Breast epithelium (tissue), 4 donors: ENCODE measurements at places on chromosomes 11 and 22. TPM values are rescaled to one million over a fixed set of nuclear protein-coding genes. Genes with fewer than 3 reads are reported as not detected.

GRCh38 chr11:46278387-46279125 is 1.1 kb downstream of the CREB3L1 start:
- DNase-seq = no peak

GRCh38 chr11:67999201-67999629 is 4.7 kb downstream of the UNC93B1 start:
- no peak for DNase-seq

The MIOX gene
- not detected for total RNA-seq

DNA sequence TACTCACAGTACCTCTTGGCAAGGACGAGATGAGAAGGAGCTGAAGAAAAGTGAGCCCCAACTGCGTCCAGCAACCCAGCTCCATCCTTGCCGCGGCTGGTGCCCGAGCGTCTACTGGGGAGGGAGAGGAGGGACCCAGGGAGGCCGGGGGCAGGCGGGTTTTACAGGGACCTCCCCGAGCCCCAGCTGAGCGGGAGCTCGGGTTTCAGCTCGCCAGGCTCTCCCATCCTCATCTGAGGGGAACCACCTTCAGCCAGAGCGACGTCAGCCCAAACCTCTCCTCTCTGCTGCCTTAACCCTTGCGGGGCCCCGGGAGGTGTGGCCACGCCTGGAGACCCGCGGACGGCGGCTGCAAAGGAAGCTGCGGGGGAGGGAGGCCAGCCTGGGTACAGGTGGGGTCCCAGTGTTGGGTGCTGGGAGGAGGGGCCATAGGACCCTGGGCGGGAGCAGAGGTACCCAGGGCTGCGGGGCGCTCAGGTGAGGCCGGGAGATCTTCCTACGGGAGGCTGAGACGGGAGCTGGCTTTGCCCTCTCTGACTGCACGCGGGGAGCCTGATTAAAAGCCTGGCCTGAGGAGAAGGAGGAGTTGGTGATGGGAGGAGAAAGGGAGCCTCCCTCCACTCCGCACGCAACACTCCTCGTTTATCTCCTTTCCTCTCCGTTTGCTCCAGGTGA is at the start of gene PAMR1:
Gene PAMR1 (minus strand): TSS at position 116 of the 675 bp plus-strand sequence. CDS start 31 bp downstream, at position 85.
- peak; percentile 71 for DNase-seq

- peak; percentile 38 for DNase-seq
Observed at GRCh38 chr11:78645226-78646202, 70.8 kb upstream of the NARS2 start.

DNA sequence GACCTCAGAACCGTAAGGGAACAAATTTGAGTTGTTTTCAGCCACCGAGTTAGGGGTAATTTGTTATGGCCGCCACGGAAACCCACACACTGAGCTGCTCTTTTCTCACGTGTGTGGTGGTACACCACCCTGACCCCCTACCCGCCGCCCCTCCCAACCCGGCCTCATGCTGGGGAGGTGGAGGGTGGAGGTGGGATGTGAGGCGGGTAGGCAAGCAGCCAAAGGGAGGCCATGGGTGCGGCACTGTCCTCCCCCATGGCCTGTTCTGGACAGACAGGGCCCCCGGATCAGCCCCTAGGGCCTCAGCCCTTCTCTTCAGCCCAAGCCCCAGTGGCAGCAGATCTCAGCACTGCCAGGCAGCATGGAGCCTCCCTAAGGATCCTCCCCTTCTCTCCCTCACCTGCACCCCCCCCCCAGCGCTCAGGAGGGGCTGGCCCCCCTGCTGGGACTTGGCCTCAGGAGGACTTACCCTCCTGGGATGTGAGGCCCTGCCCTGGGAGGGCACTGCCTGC is 7.9 kb downstream of the PRR5 start:
- no peak for DNase-seq

- no peak for DNase-seq
Observed at GRCh38 chr22:45717789-45718188, 46.2 kb downstream of the ATXN10 start.

GRCh38 chr11:35751664-35752061 is 89.1 kb downstream of the TRIM44 start:
- no peak for DNase-seq

- no peak for DNase-seq
Observed at GRCh38 chr11:31442086-31442485, 67.3 kb downstream of the IMMP1L start.

The FAM111A gene
- total RNA-seq = 44.6 TPM
